ENCODE measurements at places on chromosomes 4 and X. TPM values are rescaled to one million over a fixed set of nuclear protein-coding genes. Genes with fewer than 3 reads are reported as not detected.

DNA sequence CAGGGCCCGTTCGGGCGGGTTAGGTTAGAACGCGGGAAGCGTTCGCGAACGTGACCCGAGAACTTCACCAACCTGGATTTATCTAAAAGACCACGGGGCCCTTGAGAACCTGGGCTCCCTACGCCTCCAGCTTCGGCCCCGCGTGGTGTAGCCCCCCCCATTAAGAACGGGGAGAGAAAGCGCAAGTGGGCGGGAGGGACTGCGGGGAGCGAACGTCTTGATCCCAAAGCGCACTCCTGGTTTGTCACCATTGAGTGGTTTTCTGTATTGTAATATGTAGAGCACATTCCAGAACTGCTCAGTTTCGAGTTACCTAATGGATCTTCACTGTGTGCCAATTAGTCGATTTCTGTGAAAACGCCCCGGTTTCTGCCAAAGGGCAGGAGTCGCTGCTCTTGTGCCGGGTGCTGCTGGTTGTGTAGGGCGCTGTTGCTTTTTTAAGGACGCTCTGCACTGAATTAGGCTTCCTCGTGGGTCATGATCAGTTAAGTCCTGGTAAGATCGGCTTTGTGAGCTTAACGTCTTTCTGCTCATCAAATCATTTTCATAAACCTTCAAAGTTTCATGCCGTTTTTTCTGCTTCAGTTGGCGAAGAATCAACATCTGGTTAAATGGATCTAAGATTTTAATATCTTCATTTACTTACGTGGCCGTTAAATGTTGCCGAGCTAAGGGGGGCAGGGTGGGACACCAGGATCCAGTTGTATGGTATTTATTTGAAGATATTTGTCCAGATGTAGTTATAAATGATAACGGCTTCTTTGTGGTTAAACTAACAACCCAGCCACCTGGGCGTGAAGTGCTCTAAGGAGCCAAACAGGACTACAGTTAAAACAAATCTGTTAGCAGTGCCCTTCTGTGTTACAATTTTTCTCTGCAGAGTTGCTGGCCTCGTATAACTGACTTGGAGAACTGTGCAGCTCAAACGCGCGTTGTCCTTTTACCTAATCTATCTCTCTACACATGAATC lies 809 bp downstream of the MND1 start:
- peaks cover 10% of the 10 kb centered on the region for H3K27me3 ChIP-seq
- H3K4me1 ChIP-seq = peaks cover 51% of the 10 kb centered on the region
- peaks cover 3% of the 10 kb centered on the region for H3K36me3 ChIP-seq

- no peaks in the 10 kb centered on the region for H3K27me3 ChIP-seq
- H3K4me3 ChIP-seq = no peak overlapping the region
- DNase-seq = no peak
- H3K4me1 ChIP-seq = peaks cover 63% of the 10 kb centered on the region
Observed at GRCh38 chr4:89267846-89268245, 39.8 kb downstream of the GPRIN3 start.

DNA sequence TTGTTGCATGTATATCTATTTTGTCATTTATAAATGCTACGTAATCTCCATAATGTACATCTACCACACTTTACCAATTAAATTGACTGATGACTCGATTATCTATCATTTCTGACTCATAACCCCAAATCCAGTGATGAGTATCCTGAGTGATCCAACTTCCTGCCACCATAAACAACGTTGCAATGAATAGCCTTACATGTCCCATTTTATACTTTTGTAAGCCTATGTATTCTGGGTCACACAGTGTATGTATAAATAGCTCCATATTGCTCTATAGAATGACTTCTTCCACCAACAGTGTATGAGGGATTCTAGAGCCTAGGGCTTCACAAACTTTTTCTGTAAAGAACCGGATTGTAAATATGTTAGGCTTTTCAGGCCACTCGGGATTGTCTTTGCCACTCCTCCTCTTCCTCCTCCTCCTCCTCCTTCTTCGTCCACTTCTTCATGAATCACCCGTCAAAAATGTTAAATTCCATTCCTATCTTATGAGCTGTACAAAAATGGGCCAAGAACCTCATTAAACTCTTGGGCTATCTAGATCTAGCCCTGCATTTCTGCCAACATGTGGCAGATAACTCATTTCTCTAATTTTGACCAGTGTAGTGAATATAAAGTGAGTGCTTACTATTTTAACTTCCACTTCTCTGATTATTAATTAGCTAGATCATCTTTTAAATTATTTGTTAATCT lies 672.2 kb upstream of the AMOT start:
- H3K4me1 ChIP-seq = no peaks in the 10 kb centered on the region
- no peak for DNase-seq
- no peaks in the 10 kb centered on the region for H3K27me3 ChIP-seq
- H3K27ac ChIP-seq = no peak overlapping the region

GRCh38 chrX:102837847-102838246 lies 99.2 kb upstream of the RAB40AL start:
- no peak for DNase-seq
- no peaks in the 10 kb centered on the region for H3K4me1 ChIP-seq
- H3K36me3 ChIP-seq = no peaks in the 10 kb centered on the region
- no peak overlapping the region for H3K27ac ChIP-seq
- no peak overlapping the region for H3K4me3 ChIP-seq

DNA sequence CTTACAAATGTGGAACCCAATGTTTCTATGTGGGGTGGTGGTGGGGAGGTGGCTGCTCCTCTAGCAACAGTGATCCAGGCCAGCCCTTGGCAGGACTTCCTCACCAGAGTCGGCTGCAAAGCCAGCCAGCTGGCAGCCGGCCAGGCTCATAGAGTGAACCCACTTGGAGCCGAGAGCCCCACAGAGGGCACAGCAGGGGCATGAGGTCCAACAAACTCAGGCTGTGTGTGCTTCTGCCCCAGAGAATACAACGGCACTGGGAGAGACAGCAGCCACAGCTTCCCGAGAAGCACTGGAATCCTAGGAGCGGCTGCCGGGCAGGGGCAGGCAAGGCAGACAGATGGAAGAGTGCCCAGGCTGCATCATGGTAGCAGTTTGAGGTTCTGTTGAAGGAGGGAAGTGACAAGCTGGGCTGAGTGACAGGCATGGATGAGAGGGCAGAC lies 23.5 kb upstream of the SOWAHD start:
- H3K4me3 ChIP-seq = no peak overlapping the region
- no peak overlapping the region for H3K27ac ChIP-seq
- no peaks in the 10 kb centered on the region for H3K36me3 ChIP-seq

GRCh38 chrX:118131336-118131735 lies 14.7 kb upstream of the KLHL13 start:
- no peaks in the 10 kb centered on the region for H3K36me3 ChIP-seq
- DNase-seq = no peak
- no peaks in the 10 kb centered on the region for H3K4me1 ChIP-seq

DNA sequence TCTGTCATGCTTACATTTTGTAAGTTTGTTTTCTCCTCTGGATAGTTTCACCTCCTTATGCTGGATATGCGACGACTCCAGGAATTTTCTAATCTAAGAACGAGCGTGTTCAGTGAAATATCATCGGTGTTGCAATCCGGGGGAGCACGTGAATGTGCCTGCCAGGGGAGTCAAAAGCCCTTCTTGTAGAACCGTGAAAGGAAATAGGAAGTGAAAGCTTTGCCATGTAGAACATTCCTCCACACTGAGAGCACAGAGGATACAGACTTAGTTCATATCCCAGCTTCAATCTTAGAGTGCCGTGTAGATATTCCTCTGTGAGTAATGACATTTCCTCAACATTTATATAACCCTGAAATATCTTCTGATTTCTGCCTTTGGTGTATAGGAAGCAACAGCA lies 121.2 kb downstream of the VEGFC start:
- H3K27ac ChIP-seq = no peak overlapping the region
- no peak for DNase-seq

DNA sequence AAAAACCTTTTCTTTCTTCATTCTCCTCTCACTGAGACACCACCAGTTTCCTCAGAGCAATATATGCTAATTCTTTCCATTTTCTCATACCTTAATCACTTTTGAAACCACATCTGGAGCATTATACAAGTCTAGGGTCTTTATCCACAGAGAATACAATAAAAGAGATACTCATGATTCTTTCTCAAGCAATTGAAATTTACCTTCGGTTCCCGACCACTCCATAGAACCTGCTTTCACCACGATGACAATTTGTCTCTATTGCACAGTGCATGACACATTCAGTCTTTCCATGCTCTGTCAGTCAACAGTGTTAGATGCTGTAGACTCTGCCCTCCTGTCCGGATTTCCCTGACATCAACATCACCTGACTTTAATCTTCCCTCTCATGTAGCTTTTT lies 409.3 kb upstream of the NWD2 start:
- H3K27ac ChIP-seq = no peak overlapping the region
- no peak for DNase-seq
- H3K4me3 ChIP-seq = no peak overlapping the region
- no peaks in the 10 kb centered on the region for H3K36me3 ChIP-seq
- H3K27me3 ChIP-seq = no peaks in the 10 kb centered on the region

DNA sequence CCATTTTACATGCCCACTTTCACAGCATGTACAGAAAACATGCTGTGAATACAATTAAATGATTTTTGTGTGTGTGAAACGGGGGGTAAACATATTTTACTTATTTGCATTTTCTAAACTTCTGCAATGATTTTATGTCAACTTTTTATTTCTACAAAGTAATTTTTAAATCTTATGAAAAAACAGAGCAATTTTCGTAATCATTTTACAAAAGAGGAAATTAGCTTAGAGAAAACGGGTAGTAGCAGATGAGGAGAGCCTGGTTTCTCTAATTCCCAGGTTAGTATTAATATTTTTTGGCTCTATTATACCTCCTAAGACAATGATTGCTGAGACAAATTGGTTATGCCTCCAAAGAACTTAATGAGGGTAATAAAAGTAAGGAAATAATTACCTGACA lies 3.2 kb downstream of the TKTL2 start:
- H3K36me3 ChIP-seq = no peaks in the 10 kb centered on the region
- H3K27me3 ChIP-seq = peaks cover 15% of the 10 kb centered on the region
- DNase-seq = no peak
- no peaks in the 10 kb centered on the region for H3K4me1 ChIP-seq
- H3K27ac ChIP-seq = no peak overlapping the region
- H3K4me3 ChIP-seq = no peak overlapping the region

DNA sequence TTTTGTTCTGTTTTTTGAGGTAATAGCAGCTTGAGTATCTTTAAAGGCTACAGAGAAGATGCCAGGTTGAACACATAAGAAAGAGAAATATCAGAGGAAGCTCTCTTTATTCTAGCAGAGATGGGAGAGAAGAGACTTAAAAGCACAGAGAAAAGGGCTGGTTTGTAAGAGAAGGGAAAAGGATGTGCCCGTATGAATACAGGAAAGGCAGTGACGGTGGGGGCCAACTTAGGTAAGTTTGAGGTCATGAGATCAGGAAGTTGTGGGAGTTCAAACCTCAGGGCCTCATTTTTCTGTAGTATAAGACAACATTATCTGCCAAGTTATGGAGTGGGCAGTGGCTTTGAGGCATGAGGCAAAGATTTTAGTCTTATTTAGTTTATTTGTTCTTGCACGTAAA lies 121.3 kb upstream of the S100G start:
- H3K27ac ChIP-seq = peak overlapping the region; percentile 89
- peaks cover 5% of the 10 kb centered on the region for H3K36me3 ChIP-seq
- H3K4me1 ChIP-seq = peaks cover 15% of the 10 kb centered on the region

DNA sequence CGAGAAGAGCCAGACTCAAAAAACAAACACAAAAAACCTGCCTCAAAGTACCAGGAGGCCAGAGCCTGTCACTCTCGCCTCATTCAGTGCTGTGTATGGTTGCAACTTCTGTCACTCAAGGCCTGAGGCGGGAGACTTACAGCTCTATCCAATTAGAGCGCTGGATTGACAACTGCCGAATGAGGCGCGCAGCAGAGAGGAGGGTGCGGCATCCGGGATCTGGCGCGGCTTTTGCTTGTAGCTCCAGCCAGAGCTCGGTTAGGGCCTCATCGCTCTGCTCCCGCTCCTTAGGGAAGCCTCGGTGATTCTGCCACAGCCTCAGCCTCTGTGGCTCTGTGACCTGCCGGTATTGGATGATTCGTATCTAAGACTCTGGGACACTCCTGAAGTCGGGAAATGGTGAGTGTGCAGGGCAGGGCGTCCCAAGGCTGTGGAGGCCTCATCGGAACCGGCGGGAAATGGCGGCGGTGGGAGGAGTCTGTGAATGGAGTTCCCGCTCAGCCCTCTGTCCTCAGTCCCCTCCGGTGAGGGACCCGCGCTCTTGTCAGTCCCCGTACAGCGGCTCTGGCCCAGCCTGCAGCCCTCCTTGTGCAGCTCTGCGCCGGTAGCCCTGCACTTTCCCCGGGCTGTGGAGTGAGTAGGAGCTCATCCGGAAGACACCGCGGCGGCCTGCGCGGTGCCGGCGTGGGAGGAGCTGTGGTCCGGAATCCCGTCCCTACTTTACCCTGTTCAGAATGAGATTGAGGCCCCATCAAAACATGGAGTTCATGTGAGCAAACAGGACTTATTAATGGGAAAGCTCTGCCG lies at the start of gene ZNF718:
Gene ZNF718, plus strand, starts transcription at position 227 of the 807 bp plus-strand sequence. Its CDS starts 170 bp downstream, at position 397.
- DNase-seq = peak; percentile 97
- H3K27ac ChIP-seq = peak within 1 kb of the TSS; percentile 99
- peaks cover 36% of the 10 kb centered on the region for H3K36me3 ChIP-seq
- no peaks in the 10 kb centered on the region for H3K27me3 ChIP-seq
- H3K4me1 ChIP-seq = peaks cover 25% of the 10 kb centered on the region
- H3K4me3 ChIP-seq = peak within 1 kb of the TSS; percentile 100

DNA sequence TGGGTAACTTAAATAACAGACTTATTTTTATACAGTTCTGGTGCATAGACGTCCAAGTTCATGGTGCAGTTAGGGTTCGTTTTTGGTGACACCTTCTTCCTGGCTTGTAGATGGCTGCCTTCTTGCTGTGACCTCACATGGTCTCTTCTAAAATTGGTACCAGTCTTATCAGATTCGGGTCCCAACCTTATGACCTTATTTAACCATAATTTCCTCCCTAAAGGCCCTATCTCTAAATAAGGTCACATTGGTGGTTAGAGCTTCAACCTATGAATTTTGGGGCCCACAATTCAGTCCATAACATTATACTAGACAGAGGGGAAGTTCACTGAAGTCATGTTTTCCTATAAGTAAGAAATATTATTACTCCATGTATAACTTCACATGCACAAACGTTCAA lies 128.0 kb downstream of the CFAP299 start:
- H3K36me3 ChIP-seq = no peaks in the 10 kb centered on the region
- peaks cover 7% of the 10 kb centered on the region for H3K4me1 ChIP-seq
- H3K27me3 ChIP-seq = no peaks in the 10 kb centered on the region
- peak; percentile 35 for DNase-seq

- no peak overlapping the region for H3K27ac ChIP-seq
- H3K36me3 ChIP-seq = no peaks in the 10 kb centered on the region
- no peak for DNase-seq
- H3K4me1 ChIP-seq = no peaks in the 10 kb centered on the region
- H3K4me3 ChIP-seq = no peak overlapping the region
- no peaks in the 10 kb centered on the region for H3K27me3 ChIP-seq
Observed at GRCh38 chr4:119858176-119858575, 208.5 kb downstream of the MAD2L1 start.

GRCh38 chr4:70704931-70705182 lies 16.5 kb downstream of the UTP3 start:
- peak overlapping the region; percentile 87 for H3K4me3 ChIP-seq
- peak overlapping the region; percentile 48 for H3K27ac ChIP-seq
- H3K27me3 ChIP-seq = no peaks in the 10 kb centered on the region

Gene TRPC3
- 3.1 TPM for total RNA-seq

Gene F9
- not detected for total RNA-seq

Gene SMIM43
- total RNA-seq = not detected

Gene SYNPO2
- 0.14 TPM for total RNA-seq

Gene SMIM10
- 0.88 TPM for total RNA-seq

Gene OPHN1
- 0.26 TPM for total RNA-seq

Gene TMEM255A
- not detected for total RNA-seq

Gene ARHGAP24
- total RNA-seq = not detected

Gene AFM
- total RNA-seq = not detected

Gene PPP1R2C
- not detected for total RNA-seq

All from activated CD4-positive, alpha-beta T cell treated with anti-CD3 and anti-CD28 coated beads, Interleukin-2, amount 10 ng/mL, durations not matched to agents 24 days and 14 days (primary cell).